NCI-H2081 treated with DMSO at 0.1 percent for 48 hours (cell line): ENCODE measurements at places on chromosomes 5 and 9.

- DNase-seq = no peak
Observed at GRCh38 chr9:29393064-29393463, 1819.8 kb upstream of the C9orf72 start.

DNA sequence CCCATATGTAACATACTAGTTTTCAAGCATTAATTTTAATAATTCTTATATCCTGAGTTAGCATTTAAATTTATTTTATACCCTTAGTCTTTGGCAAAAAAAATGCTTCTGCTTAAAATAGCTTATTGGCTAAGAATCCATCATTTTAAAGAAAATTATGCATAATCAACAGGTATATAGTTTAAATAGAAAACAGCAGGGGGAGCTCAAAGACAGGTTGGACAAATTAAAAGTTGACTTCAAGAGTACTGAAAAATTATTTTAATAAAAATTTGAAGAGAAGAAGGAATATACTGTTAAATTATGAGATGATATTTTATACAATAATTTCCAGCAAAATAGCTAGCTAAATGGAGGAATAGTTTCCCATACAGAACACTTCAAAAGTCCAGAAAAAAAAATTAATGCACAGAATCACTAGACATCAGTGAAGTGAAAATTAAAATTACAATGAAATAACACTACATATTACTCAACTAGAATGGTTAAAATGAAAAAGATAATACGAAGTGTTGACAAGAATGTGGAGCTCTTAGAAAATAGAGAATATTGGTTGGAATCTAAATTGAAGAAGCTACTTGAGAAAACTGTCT lies 387.1 kb downstream of the PDE4D start:
- DNase-seq = no peak

DNA sequence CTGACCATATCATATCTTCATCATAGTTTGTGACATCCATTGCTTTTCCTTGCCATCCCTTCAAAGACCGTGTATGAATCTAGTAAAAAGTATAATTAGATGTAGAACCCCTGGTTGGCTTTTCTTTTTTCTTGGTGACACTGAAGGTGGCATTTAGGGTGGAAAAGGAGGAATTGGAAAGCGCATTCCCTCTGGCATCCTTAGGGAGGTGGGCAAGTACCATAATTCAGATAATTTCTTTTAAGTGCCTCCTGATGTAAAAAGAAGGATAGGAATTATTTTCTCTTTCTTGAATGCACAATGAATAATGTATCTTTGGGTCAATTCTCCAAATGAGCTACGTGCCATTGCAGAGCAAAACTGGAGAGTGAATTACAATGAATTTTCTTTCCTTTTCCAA lies 73.2 kb upstream of the SMARCA2 start:
- DNase-seq = no peak

DNA sequence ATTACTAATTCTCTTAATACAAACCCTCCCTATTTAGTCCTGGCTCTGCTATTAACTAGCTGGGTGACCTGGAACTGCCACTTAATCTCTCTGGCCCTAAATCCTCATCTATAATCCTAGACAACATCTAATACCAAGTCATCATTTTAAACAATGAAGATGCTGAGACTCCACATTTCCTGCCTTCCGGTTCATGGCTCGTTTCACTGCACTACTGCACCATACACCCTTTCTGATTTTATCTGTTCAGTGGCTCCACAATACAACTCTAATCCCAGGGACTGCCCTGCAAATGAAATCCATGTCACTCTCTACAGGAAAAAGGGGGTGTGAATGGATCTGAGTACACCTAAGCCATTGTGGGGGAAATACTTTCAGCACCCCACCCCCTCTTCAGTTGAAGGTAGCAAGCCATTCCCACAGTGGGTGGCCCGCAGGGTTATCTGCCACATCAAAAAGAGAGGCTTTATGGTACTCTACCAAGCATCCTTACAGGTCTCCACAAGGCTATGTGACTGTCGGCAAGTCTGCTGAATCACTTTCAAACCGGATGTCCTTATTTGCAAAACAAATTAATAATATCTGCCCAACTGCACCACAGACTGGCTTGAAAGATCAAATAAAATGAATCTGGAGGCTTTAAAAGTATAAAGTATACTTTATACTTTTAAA lies 89.5 kb downstream of the EPB41L4A start:
- no peak for DNase-seq

GRCh38 chr9:136529516-136530460 lies 16.1 kb downstream of the NOTCH1 start:
- no peak for DNase-seq

DNA sequence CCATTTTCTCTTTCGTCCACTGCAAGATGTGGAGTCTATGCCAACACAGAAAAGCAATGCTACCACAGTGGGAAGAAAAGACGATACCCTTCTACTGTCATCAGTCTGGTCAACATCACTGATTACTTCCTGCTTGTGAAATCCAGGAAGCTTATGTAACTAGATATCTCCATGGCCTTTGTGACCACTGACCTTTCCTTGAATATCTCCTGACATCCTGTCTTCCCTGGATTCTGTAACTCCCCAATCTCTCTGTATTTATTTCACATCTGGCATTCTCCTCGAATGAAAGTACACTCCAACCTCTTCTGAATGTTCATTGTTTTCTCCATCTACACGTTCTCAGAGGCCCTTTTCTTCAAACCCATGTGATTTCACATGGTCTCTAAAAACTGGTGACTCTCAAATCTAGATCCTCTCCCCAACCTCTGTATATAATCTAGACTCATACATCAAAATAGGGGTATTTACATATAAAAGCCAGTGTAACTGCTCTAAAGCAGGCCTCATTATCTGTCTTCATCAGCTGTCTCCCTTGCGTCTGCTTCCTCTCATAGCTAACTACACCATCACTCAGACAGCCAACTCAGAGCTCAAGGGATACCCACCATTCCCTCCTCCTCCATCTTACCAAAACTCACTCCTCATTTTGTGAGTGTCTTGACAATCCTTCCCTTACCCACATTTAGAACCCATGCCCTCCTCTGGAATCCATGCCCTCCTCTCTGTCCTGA lies 156.8 kb downstream of the SEMA5A start:
- no peak for DNase-seq

DNA sequence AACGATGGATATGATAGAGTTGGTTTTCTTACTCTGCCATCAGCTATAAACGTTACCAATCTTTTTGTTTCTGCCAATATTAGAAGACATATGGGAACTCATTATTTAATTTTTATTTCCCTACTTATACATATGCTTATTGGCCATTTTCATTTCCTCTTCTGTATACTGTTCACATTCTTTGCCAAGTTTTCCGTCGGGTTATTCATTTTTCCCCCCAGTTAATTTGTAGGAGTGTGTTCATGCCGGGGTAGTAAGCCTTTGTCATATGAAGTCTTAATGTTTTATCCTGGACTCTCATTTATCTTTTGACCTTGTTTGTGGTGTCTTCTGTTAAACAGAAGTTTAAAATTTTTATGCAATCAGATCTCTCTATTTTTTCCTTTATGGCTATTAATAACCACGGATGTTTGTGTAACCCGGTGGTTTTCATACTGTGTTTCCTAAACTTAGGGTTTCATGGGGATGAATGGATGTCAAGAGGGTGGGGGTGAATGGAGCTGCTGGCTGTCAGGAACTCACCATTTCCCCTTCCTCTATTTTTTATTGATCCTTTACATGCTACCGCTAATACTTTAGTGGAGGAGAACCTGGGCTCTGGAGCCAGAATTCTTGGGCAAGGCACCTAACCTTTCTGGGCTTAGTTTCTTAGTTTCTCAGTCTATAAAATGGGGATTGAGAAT lies 42.5 kb upstream of the PPARGC1B start:
- no peak for DNase-seq
